DMS79 (cell line): ENCODE measurements at places on chromosomes 11 and 22.

DNA sequence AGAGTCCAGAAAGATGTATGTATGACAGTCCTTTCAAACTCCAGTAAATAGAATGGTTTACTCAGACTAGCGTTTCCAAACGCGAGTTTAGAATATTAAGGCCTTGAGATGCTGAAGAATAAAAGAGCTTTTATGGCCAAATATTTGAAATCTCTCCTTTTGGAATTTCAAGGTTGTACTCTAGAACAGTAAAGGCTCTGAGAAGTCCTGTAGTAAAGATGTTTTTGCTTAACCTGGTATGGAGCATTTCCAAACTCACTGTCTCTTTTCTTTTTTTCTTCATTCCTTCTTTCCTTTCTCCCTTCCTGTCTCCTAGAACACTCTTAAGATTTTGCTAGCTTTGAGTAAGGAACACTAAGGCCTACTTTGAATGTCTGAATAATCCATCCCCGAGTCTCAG, 91.4 kb upstream of the RAG2 start:
- no peak for DNase-seq

GRCh38 chr11:128492461-128492860, 94.9 kb downstream of the ETS1 start:
- no peak for DNase-seq

DNA sequence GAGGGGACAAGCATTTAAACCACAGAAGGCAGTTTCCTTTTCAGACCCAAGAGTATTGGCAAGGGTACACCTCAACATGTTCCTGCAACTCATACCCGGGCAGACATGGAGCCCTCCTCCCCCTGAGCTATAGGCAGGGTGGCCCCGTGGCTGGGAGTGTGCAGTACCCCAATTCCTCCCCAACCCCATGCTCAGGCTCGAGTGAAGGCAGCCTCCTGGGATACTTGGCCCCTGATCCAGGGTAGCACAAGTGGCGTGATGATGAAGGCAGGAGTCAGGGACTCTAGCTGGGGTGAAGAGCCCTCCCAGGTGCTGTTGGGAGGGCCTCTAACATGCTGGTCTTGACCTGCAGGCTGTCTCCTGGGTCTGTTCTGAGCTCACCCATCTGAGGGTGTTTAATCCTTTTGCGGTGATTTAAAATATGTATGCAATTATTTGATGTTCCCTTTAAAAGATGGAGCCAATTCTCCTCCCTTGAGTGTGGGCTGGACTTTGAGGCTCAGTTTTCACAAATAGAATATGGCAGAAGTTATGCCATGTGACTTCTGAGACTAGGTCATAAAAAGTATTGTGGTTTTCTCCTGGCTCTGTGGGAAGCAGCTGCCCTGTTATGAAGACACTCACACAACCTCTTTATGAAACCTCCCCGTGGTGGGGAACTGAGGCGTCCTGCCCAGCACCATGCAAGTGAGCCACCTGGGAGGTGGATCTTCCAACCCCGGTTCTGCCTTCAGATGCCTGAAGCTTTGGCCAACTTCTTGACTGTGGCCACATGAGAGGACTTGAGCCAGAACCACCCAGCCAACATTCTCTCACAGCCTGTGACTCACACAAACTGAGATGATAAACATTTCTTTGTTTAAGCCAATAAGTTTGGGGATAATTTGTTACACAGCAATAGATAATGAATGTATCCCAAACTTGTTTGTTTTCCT, 54.7 kb upstream of the NECTIN1 start:
- no peak for DNase-seq

DNA sequence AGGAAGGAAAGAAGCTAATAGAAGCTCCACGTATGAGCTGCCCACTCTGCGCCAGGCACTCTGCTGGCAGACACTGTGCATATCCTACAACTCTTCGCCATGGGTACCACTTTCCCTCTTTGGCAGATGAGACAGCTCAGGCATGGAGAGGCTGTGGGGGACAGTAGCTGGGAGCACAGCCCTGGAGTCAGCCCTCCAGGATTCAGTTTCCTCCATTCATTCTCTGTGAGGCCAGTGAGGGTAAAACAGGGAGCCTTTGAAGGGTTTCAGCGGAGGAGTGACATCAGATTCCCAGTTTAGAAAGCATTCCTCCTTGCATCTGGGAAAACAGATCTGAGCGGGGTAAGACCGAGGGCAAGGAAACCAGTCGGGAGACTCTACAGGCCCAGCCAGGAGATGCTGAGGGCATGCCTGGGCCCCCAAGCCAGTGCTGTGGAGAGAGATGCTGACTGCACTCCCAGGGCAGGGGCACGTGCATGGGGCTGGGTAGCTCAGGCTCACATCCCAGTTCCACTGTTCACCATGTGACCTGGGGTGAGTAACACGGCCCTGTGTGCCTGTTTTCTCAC, 58.3 kb upstream of the EMID1 start:
- no peak for DNase-seq

DNA sequence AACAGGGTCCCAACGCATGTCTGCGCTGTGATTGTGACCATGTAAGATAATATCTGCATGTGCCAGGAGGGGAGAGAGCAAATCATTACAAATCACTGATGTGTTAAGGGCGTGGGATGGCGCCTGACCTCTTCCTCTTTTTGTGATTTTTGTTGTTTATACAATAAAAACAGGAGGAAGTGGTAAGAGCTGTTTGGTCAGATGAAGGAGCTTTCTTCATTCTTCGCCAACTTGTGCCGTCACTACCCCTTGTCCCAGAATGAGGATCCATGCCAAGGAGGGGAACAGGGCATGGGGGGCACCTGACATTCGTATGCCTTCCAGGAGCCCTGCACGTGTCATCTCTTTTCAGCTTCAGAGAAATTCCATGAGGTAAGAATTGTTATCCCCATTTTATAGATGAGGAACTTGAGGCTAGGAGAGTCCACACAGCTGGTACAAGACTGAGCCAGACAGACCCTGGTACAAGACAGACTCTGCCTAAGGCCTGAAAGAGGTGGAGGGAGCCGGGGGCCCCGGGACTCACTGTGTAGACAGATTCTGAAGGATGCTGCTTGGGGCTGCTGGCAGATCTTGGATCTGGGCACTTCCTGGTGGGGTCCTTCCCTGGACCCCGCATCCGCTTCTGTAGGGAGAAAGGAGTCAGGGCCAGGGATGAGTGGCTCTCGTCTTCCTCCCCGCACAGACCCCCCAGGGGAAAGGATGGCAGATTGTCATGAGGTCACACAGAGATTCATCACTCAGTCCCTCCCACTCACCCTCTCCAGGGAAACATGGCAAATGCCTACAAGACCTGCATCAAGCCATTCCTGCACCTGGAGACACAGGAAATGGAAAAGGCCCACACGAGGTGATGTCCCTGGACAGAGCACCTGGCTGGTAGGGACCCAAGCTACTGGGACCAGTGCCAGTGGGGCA, 34.6 kb downstream of the NFAM1 start:
- DNase-seq, result no peak

DNA sequence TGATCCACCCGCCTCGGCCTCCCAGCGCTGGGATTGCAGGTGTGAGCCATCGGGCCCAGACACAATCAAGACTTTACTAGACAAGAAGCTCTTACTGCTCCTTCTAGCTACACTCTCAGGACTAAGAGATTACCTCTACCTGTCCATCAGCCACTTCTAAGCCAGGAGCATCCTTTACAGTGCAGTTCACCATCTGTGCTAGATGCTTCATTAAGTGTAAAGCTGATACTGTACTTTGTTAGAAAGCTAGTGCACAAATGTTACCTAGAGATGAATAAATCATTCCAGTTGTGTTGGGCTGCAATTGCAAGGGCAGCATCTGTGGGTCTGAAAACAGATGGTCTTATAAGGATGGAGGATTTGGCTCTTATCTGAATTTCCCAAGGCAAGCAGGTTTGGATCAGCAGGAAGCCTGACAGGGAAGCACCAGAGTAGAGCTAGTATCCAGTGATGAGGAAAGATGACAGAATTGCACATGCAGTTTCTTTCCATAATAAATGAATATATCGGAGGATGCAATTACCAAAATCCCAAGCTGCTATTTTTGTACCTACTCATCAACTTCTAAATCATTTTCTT, 58.3 kb downstream of the FAM168A start:
- DNase-seq, result no peak

DNA sequence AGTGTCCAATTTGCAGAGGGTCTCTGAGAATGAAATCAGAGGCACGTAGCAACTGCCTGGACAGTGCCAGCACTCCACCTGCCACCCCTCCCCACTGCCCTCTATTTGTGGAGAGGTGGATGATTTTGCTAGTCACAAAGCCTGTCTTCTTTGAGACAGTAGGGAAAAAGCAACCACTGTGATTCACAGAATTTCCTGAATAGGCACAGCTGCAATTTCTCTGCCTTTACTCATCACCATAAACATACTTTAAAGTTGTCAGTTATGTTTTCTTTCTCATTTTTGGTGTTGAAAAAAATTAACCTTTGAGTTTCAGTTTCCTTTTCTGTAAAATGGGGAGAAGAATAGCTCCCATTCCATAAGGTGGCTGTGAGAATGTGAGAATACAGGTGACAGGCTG, 134.3 kb downstream of the TEAD1 start:
- DNase-seq, result no peak

- no peak for DNase-seq
Measured at GRCh38 chr11:121476379-121477032, 23.7 kb upstream of the SORL1-AS1 start.

GRCh38 chr22:46017166-46017565, 40.2 kb upstream of the WNT7B start:
- no peak for DNase-seq

- no peak for DNase-seq
Measured at GRCh38 chr11:11170352-11171084, 182.5 kb downstream of the CSNK2A3 start.

GRCh38 chr11:58742140-58742539, 10.4 kb upstream of the GLYAT start:
- no peak for DNase-seq

DNA sequence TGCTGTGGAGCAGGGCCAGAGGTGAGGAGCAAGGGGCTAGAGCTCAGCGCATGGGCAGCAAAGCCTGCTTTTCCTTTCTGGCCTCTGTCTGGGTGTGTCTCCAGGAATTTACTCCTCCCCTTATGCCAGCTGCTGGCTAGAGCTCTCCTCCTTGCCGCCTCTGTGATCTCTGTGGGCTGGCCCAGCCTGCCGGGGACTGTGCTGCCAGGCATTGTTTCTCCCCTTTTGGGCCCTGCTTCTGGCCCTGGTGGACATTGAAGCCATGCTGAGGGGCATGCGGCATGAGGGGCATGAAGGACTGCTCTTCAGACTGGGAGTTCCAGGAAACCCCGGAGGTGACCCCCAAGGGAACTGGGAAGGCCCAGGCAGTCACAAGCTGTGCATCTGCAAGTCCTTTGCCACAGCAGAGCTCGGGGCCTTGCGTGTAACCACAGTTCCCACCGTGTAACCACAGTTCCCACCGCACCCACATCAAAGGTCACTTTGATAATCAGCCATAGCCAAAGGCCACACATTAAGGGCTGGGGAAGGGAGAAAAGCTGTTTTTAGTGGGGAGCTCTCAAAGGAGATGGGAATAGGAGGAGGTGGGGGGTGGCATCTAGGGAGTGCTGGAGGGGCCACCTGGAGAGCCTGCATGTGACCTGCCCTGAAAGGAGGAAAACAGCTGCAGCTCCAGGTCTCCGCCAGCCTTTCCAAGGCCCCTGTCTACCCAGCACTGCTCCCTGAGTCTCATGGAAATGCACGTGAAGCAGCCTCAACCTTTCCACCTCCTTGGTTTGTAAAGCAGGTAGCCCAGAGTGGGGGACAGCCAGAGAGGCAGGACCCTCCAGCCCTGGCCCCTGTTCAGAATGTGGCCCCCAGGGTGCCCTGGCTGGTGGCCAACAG, 62.3 kb downstream of the PPFIBP2 start:
- no peak for DNase-seq

DNA sequence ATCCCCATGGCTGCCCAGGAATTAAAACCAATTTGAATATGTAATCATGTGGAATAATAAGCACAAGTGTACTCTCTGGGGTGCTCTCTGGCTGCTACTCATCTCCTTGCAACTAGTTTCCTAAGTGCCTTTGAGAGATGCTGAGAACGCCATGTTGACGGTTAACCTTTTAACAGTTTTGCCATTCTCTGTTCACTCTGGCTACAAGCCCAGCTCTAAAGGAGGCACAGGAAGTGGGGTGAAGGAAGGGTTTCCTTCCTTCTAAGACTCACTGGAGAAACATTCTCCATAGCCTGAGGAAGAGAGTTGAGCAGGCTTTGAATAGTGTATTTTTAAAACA, 122.0 kb upstream of the ZC3H12C start:
- peak; percentile 97 for DNase-seq

GRCh38 chr11:126868741-126869140, 131.8 kb downstream of the KIRREL3 start:
- DNase-seq, result no peak

- DNase-seq, result no peak
Measured at GRCh38 chr11:8008212-8008611, 21.1 kb downstream of the EIF3F start.

- DNase-seq, result no peak
Measured at GRCh38 chr11:10091314-10092045, 202.5 kb downstream of the SBF2 start.

- peak; percentile 63 for DNase-seq
Measured at GRCh38 chr11:27213232-27213660, 149.8 kb downstream of the CCDC34 start.

- DNase-seq, result no peak
Measured at GRCh38 chr11:11814614-11815452, 26.9 kb upstream of the USP47 start.

DNA sequence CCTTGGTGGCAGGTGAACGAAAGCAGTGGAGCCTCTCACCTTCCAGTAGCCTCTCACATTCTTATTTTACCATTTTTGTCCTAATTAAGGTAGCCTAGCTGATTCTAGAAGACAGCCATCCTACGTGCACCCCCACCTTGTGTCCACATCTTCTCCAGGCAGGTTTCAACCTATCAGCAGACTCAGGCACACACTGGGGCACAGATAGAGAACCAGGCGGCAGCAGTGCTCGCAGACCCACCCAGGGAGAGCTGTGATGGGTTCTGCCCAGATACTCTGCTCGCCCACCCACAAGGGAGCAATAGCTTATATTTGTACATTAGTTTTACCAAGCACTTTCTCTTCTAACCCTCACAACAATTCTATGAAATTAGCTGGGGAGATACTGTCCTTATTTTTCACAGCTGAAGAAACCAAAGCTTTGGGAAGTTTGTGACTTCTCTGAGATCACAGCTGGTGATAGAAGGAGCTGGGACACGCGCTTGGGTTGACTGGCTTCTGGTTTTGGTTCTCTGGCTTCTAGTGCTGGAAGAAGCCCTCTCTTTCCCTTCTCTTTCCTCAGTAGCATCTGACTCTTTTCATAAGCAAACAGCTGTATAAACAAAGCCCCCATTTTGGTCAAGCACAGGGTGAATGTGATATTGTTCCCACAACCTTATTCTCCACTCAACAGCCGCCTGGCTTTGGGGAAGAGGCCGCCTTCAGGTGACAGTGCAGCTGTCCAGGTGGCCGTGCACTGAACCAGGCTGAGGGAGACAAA, 36.9 kb downstream of the PPP2R1B start:
- DNase-seq, result no peak

DNA sequence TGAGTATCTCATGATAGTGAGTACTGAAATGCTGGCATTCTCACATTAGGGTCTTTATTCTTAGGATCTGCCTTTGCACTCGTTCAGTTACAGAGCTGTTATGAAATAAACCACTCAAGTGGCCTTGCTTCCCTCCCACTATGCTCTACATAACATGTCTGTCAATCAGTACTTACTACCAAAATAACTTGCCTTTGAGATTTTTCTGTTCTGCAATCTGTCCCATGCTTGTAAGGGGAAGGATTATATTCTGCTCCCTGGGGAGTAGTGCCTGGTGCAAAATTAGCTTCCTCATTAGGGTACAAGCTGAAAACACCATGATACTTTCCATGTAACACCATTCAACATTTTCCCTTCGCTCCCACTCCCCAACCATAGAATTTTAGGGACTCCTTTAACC, 1.9 kb upstream of the GRAP2 start:
- no peak for DNase-seq
